ENCODE measurements at places on chromosomes 4 and X.

DNA sequence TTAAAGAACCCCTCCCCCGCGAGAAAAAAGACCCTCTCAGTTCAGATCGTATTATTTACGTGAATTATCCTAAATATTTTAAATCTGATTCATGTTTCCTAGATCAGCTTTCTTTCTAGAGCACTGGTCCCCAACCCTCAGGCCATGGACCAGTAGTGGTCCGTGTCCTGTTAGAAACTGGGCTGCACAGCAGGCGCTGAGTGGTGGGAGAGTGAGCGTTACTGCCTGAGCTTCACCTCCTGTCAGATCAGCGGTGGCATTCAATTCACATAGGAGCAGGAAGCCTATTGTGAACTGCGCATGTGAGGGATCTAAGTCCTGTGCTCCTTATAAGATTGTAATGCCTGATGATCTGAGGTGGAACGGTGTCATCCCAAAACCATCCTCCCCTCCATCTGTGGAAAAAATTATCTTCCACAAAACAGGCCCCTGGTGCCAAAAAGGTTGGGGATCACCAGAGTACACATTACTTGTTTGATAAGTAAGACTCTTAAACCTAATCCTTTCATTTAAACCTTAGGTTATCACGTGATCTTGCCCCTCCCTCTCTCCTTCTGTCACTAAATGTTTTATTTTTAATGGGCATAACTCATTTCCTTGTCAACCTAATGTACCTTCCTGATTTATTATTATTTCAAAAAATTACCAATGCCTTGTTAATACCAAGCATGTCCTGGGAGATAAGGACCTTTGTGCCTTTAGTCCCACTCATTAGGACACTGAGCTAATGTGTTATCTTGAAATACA, 442.9 kb downstream of the TLL1 start:
- no peak for DNase-seq

DNA sequence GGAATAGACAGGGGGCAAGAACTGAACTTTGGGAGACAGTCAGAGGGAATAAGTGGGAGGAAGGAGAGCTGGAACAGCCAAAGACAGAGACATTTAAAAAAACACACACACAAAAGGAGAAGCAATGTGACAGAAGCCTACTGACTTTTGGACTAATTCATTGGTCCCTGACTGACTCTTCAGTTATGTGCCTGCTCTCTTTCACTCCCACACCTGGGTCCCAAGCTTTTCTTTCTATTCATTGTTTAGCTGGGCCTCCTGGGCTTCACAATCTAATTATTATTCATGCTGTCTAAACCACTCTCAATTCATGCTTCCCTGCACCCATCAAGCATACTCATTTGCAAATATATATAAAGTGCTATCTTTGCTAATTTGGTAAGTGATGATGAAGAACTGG, 139.2 kb upstream of the IRS4 start:
- no peak for DNase-seq

DNA sequence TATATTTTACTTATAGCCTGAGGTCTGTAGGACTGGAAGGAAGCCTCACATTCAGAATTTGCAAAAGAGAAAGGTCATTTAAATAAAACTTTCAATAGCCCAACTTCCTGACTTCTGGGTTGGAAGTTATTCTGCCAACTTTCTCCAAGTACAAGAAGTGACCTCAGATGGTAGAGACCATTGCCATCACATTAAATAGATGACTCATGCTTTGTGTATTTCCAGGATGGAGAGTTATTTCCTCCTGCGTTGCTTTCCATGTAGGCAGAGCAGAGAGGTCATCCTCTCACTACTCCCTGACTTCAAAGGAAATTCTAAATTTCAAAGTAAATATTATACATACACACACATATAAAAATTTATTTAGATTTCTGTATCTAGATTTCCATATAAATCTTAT, 73.0 kb upstream of the NR3C2 start:
- no peak for DNase-seq

- no peak for DNase-seq
Measured at GRCh38 chrX:152220606-152221005, 82.2 kb upstream of the MAGEA10 start.

DNA sequence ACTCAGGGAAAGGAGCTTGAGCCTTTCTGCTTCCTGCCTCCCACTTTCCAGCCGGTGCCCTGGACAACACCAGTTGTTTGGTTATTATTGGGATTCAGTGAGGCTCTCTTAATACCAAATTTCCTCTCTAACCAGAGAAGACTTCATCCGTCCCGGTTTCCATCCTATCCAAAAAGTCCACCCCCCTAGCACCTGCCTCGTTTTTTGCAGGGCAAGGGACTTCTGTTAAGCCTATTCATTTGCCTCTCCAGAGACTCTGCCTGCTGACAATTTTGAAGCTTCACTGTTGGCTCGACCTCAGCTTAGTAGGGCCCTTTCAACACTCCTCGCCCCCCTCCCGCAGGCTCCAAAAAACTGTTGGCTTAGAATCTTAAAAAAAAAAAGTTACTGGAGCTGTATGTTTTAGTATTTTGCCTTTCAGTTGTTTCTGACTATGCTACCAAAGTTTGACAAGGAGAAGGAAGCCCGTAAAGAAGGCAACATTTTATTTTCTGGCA, 779 bp upstream of the PRSS12 start:
- DNase-seq = no peak

GRCh38 chr4:98150092-98150761, 7.0 kb upstream of the STPG2 start:
- DNase-seq = no peak

- DNase-seq = no peak
Measured at GRCh38 chrX:10516781-10517322, 103.5 kb downstream of the MID1 start.

DNA sequence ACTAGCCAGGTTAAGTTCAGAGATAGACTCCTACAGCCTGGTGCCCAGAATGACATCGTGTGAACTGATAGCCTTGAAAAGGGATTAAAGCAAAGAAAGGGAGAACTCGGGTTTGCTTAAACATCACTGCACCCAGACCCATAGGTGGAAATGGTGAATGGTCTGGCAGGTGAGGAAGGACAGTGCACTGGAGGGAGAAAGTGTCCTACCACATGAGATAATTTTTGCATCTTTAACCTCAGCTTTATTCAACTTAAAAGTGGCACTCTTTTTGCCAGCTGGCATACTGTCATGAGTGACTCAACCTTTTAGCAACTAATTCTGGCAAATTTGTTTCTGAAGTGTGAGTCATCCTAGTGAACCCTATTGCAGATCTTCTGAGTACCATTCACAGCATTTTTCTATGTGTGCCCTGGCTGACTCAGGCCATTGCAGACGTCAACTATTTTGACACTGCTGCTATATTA, 53.0 kb upstream of the DAPP1 start:
- DNase-seq = peak; percentile 75

- no peak for DNase-seq
Measured at GRCh38 chrX:100695302-100695701, 36.6 kb downstream of the SYTL4 start.

- no peak for DNase-seq
Measured at GRCh38 chrX:132497432-132497831, 8.6 kb upstream of the MBNL3 start.

DNA sequence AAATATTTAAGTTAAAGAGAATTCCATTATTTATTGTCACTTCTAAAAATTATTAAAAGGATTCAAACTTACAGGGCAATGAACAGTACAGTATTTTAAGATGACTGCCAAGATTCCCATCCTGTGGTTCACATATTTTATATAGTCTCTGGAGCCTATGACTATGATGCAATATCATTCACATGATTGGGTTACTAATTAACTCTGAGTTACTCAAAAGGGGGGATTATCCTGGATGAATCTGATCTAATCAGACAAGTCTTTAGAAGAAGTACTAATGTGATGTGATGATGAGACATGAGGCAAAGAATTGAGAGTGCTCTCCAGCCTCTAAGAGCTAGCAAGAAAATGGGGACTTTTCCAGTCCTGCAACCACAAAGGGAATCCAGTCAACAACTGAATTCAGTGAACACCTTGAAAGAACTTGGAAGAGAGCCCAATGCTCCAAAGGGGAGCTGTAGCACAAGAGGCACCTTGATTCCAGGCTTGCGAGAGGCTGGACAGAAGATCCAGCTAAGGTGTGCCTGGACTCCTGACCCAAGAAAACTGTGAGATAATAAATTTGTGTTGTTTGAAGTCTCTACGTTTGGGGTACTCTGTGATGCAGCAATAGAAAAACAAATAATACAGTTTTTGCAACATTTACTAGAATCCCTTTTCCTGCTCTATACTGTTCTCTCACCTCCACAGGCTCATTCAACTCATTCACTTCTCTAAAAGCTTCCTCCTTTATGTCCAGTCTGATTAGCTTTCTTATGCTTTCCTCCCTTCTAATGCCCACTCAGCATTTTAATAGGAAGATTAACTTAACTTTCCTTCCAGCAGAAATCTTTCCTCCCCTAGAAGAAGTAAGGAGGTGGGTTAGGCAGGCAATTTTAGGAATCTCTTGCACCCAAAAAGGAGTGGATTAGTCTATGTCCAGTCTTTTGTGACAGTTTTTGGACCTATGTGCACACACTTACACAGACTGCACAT, 133.8 kb upstream of the LCORL start:
- no peak for DNase-seq

DNA sequence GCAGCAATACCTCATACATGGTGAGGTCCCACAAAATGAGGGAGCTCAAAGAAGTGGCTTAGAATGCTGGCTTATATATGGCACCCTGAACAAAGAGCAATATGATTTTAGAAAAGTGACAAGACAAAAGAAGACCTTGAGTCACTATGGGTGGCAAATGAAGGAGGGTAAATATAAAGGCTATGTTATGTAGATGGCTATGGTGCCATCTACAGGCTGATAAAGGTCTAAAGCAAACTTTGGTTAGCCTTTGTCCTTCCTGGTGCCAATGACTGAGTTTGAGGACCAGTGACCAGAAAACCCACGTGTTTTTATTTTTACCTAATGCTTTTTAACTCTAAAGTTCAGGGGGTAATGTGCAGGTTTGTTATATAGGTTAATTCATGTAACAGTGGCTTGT, 151.8 kb downstream of the CCNG2 start:
- peak; percentile 6 for DNase-seq

GRCh38 chrX:129006491-129006890, 516.8 kb downstream of the SMARCA1 start:
- no peak for DNase-seq

DNA sequence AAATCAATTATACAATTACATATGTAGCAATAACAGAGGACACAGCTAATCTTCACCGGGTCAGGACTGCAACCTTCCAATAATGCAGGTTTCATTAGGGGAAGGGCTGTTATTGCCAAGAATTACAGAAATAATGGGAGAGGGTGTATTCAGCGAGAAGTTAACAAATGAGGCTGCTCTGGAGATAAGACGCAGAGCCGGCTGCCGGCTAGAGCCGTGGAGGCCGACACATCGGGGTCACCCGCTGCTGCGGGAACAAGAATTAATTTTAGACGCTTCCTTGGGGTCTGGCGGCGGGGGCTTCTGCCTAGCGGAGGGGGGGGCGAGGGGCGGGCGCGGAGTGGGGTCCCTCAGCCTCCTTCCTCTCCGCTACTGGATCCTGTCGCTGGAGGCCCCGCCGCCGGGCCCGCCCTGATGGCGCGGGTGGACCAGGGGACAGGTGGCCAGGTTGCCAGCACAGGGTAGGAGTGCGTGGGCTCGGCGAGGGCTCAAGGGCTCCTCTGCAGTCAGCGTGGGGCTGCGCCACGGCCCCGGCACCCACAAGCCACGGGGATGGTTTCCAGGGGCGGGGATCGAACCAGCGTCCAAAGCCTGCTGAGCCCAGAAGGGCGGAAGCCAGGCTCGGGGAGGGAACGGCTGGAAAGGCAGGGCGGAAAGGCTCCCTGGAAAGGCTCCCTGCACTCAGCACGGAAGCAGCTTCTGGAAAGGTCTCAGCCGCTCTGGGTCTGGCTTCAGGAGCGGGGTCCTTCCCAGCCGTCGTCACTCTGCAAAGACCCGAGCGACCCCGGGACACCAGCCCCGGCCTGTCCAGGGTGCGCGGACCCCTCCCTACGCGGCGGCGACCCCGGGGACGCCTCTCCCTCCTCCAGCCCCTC, 113.8 kb upstream of the NKX1-1 start:
- no peak for DNase-seq

- no peak for DNase-seq
Measured at GRCh38 chrX:15215366-15215765, 54.5 kb downstream of the ASB9 start.

- no peak for DNase-seq
Measured at GRCh38 chr4:84596826-84597225, 13.9 kb downstream of the CDS1 start.

Measured in activated CD4-positive, alpha-beta T cell treated with anti-CD3 and anti-CD28 coated beads, Interleukin-2, Interleukin-4, amounts not matched to agents 100 ng/mL and 50 ng/mL, durations not matched to agents 16 hours and 8 hours (primary cell).